ENCODE measurements at places on chromosomes 5 and 9.
A peak's percentile ranks its signal among the peaks of the same experiment; 100 is the strongest.

DNA sequence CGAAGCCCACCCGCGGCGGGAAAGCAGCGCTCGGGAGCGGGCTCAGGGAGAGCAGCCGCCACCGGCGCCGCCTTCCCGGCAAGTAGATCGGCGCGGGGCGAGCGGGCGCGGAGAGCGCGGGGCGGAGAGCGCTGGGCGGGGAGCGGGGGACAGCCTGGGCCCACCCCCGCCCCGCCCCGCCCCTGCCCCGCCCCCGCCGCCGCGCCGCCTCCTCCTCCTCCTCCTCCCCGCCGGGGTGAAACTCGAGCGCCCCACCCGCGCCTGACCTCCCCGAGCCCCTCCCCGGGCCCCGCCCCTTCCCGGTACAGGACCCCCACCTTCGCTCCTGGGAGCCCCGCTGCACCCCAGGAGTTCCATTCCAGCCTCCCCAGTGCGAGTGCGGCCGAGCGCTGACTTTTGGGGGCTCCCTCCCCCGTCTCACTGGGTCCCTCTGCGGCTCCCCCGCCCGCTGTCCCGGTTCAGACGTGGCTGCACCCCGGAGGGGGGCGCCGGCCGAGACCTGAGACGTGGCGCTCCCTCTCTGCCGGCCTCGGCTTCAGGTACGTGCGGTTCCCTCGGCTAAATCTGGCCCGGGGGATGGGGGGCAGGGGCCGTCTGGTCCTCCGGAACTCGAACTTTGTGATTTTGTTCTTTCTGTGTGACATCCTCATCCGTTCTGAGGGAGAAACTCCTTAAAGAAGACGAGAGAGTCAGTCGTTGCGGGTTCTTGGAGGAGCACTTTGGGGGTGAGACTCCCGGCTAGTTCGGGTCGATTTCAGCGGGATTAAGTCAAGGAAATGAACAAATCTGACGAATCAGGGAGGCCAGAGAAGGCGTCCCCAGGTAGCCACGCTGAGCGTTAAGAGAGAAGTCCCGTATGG, at the start of gene SEMA5A:
Gene SEMA5A (minus strand): TSS at position 84 of the 860 bp plus-strand sequence. CDS start 166,129 bp downstream, outside the sequence.
- peak; percentile 56 for DNase-seq

DNA sequence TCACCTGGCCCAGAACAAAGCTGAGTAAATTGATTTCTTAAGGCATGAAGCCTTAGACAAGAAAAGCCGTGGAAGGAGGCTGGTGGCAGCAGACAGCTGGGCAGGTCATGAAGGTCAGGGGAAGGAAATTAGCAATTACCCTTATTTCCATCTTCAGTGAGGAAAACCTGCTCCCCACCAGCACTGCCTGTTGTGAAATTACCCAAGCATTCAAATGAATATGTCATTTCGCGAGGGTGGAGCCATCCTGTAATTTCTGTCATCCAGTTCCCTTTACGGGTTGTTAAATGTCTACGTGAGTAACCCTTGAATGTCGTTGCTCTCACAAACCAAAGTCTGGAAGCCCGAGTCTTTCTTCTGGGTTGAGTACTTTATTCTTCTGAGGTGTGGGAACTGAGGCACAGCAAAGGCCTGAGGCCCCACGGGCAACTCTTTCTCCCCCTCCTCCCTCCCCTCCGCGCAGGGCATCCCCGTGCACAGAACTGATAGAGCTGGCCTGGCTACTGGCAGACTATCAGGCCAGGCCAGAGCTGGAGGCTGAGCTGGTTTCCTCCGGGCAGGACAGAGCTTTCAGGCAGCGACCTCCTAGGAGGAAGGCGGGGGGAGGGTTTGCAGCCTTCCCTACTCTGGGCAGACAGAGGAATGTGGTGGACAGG, 22.0 kb upstream of the AK3 start:
- DNase-seq, result no peak

DNA sequence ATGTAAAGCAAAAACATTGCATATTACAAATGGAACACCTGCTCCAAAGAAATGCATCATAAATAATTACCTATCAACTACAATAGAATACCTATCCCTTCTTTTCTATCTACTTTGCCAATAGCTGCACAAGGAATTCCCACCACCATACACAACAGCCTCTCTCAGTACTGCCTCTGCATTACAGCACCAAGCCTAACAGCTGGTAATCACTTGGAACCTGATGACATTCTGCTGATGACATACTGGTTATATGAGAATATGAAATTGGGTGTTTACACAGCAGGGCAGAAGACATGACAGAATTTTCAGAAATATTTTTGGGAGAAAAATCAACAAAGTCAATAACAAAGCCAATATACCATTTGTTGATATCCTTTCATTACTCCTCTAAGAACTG, 43.2 kb downstream of the PSMB7 start:
- DNase-seq, result no peak

- DNase-seq, result no peak
Observed at GRCh38 chr5:98296426-98296825, 477.0 kb upstream of the RGMB start.

- DNase-seq, result no peak
Observed at GRCh38 chr5:101943784-101944183, 352.3 kb downstream of the SLCO4C1 start.

- DNase-seq, result no peak
Observed at GRCh38 chr9:110604171-110604601, 24.6 kb upstream of the SVEP1 start.

GRCh38 chr9:137949260-137949659, 71.7 kb downstream of the CACNA1B start:
- DNase-seq, result no peak

GRCh38 chr9:133002147-133003070, 23.9 kb downstream of the GFI1B start:
- no peak for DNase-seq

- DNase-seq, result no peak
Observed at GRCh38 chr5:148806520-148806931, 19.9 kb upstream of the ADRB2 start.
